Stimulated activated CD4-positive, alpha-beta T cell treated with anti-CD3 and anti-CD28 coated beads, Interleukin-12 subunit alpha, Interleukin-12 subunit beta, amount 100 ng/mL, for 24 hours (primary cell): ENCODE measurements at places on chromosomes 13 and 19.

- no peak for DNase-seq
These were observed 152.8 kb downstream of the CYSLTR2 start for GRCh38 chr13:48806522-48806921.

DNA sequence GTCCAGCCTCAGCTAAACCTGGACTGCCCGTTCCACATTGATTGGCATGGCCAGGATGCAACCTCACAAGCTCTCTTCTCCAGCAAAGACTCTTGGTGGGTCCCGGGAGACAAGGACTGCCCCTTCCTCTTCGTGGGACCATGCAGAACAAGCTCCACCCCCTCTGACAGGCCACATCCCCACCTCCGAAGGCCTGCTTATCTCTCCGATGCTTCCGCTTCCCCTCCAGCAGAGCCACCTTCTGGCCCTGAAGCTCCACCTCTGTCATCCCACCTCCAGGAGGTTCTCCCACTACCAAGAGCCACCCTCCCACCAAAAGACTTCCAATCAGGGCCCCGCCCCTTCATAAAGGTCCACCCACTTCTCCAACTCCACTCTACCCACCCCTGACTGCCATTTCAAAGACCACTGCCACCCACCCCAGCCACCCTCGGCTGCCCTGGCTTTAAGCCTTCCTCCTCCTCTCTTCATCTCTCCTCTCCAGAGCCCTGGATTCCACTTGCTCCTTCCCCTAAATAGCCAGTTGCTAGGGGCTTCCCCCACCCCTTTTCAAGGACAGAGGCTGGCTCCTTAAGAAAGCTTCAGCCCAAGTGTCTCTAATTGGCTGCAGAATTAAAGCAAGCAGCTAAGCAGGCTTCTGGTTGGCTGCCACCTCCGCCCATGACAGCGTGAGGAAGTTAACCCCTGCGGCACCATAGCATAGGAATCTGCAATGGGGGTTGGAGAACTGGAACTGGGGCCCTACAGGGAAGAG, 9.9 kb downstream of the LRFN1 start:
- DNase-seq = no peak

GRCh38 chr19:8064911-8065874, 12.6 kb downstream of the CCL25 start:
- no peak for DNase-seq

DNA sequence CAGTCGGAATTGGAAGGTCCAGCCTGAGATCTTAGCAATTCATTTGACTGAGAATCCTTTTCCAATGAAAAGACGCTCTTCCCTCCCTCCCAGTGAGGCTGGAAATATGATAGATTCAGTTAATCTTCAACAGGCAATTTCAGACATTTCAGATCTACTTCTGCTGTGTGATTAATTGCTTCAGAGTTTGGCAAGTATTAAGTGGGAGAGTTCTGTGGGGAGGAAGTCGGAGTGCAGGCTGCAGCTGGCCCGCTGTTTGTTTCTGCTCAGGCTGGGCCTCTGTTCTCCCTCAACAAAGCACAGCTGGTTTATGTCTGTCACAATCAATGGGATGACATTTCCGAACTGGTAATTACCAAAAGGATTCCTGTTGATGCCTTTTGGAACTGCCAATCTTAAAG, 178.2 kb downstream of the NDFIP2 start:
- no peak for DNase-seq

- DNase-seq = no peak
These were observed 598 bp downstream of the OR2Z1 start for GRCh38 chr19:8722032-8722431.

DNA sequence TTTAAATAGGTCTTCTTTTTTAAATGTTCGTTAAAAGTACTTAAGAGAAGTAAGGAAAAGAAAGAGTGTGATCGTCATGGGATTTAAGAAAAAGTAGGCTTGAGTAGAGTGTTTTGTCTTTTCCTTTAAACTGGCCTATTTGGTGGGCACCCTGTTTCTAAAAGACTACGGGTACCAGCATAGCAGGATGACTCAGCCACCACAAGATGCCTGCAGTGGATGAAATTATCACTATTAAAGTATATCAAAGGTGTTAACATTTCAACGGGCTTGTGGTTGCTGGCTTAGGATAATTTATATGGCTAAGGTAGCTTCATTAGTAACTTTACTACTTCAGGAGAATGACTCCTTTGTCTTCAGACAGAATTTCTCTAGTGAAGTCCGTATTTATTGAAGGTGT, 112.6 kb downstream of the STARD13 start:
- no peak for DNase-seq

DNA sequence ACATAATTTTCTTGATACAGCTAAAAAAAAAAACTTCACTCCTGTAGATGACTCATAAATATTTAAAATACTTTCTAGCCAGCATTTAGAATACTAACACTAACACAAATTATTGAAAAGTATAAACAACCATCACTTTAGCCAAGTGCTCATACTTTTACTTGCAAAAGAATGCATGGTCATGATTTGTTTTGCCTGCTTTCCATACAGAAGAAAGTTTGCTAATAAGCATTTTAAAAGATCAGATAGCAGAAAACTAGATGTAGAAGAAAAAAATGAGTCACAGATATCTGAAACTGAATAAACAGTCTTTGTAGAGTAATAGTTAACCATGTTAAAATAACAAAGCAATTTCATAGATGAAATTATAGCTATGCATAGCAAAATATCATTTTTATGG, 2280.4 kb upstream of the PCDH20 start:
- DNase-seq = no peak

DNA sequence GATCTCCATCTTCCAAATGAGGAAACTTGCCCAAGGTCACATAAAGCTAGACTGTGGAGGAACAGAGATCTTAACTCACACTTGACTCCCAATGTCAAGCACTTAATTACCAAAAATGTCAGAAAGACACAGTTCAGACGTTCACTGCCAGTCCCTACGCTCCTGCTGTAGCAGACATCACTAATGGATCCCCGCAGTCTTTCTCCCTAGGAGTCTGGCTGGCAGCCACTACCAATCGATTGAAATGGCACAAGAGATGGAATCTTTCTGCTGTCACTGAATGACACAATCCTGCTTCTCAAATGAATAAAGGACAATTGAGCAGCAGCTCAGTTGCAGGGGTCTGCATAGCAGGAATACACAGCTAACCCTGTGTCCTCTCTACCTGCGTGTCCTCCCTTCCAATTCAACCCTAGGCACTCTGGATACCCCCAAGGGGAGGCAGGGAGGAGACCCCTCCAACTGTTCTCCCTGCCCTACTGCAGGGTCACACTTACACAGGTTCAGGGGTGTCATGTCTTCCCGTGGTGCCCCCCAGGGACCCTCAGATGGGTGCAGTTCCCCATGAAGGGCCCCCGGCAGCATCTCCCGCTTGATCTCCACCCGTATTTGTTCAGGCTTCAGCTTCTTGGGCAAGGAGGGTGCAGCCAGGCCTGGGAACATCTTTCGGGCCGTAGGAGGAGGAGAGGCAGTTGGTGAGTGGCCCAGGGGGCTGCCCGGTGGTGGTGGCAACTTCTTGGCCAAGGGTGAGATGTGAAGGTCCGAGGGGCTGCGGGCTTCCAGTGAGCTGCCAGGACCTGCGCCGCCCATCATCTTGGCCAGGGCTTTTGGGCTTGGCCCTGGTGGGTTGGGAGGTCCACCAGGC, 7.9 kb upstream of the AKAP8L start:
- no peak for DNase-seq

GRCh38 chr13:113471844-113472243, 18.6 kb upstream of the ADPRHL1 start:
- no peak for DNase-seq

GRCh38 chr13:110957931-110958330, 43.1 kb upstream of the ANKRD10 start:
- DNase-seq = no peak

DNA sequence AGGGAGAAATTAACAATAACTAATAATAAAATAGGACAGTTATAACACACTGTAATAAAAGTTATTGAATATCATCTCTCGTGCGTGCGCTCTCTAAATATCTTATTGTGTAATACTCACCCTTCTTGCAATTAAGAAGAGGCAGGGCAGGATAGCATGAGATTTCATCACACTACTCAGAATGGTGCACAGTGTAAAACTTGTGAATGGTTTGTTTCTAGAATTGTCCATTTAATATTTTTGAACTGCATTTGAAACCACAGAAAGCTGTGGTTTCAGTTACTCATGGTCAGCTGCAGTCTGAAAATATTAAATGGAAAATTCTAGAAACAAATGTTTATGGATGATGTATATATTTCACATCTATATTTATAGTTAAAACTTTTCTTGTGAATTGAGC, 161.1 kb downstream of the DCT start:
- no peak for DNase-seq

DNA sequence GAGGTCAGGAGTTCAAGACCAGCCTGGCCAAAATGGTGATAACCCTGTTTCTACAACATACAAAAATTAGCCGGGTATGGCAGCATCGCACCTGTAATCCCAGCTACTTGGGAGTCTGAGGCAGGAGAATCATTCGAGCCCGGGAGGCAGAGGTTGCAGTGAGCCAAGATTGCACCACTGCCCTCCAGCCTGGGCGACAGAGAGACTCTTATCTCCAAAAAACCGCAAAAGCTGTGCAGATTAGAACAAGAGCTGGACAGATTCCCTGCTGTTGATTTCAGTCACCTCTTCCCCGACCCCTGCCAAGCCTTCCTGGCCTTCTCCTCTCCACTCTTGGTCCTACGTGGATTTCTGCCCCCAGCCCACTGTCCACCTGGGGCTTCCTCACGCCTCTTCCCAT, 8.3 kb downstream of the CAMSAP3 start:
- no peak for DNase-seq

DNA sequence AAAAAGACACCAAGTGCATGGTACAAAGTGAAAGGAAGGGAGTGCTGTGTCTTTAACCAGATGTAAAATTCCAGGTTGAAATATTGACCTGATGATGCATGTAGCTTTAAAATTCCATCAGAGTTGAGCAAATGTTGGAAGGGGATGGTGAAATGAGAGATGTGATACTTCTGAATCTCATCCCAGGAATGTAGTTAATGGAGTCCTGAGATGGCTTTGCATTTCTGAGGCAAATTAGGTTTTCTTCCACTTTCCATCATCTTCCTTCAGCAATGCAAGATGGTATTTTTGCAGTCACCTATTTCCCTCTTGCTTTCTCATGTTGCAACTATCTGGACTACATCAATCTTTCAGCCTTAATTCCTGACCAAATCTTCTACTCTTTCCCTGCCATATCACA, 194.1 kb upstream of the MIR17HG start:
- DNase-seq = no peak

- no peak for DNase-seq
These were observed 5.6 kb downstream of the ZAR1L start for GRCh38 chr13:32309312-32310133.

GRCh38 chr13:106275446-106276032, 259.9 kb downstream of the EFNB2 start:
- no peak for DNase-seq

DNA sequence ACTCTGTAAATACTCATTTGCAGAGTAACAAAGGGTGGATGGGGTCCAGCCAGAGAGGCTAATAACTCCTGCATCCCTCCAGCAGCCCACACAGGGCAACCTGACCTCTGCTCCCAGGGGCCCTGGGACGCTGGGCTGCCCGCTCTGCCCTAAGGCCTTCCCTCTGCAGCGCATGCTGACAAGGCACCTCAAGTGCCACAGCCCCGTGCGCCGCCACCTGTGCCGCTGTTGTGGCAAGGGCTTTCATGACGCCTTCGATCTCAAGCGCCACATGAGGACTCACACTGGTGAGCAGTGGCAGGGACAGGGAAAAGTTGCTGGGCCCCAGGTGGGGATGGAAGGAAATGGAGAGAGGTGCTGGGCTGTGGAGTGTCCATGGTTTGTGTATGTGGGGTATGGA, 1.7 kb downstream of the OVOL3 start:
- no peak for DNase-seq

GRCh38 chr13:112187527-112188297, 120.8 kb downstream of the SOX1 start:
- no peak for DNase-seq

- DNase-seq = no peak
These were observed 24.4 kb downstream of the SPATA13 start for GRCh38 chr13:24184882-24185281.
